ENCODE measurements at places on chromosomes 12 and 14.

DNA sequence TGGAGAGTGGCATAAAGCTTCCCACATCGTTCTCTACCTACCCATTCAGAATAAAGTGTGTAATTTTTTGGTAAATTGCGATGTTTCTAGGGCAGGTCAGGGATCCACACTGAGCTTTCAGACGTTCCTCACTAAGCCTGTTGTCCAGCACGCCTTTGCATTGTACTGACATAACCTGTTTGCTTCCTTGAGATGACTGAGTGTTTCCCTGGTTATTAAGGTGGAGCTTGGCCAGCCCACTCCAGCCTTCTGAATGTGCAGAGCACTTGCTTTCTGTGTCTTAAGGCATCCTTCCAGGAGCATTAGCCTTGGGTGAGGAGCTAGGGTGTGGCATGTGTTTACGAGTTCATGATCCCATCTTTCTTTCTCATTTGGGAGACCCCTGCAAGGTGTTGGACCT is 96.4 kb downstream of the TMEM260 start:
- no peak for DNase-seq

- DNase-seq: no peak
Observed at GRCh38 chr12:122150127-122150681, 23.8 kb downstream of the IL31 start.

- DNase-seq: no peak
Observed at GRCh38 chr12:11075642-11076041, 13.5 kb upstream of the TAS2R46 start.

DNA sequence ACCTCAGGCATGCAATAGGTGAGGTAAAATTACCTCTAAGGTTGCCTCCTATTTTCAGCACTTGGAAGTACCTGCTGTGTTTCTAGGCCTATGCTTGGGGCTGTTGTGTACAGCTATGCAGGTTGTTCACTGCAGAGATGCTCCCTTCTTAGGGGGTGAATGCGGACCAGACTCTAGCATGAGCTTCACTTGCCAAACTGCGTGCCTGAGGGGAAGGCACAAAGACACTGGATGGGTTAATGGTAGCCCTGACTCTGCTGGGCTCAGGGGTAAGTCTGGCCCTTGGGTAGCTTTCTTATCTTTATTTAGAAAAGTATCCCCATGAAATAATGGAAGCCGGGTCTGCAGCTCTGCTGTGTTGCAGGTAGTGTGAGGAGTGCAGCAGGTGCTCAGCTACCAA is 35.7 kb downstream of the B4GALNT3 start:
- DNase-seq: peak; percentile 26

DNA sequence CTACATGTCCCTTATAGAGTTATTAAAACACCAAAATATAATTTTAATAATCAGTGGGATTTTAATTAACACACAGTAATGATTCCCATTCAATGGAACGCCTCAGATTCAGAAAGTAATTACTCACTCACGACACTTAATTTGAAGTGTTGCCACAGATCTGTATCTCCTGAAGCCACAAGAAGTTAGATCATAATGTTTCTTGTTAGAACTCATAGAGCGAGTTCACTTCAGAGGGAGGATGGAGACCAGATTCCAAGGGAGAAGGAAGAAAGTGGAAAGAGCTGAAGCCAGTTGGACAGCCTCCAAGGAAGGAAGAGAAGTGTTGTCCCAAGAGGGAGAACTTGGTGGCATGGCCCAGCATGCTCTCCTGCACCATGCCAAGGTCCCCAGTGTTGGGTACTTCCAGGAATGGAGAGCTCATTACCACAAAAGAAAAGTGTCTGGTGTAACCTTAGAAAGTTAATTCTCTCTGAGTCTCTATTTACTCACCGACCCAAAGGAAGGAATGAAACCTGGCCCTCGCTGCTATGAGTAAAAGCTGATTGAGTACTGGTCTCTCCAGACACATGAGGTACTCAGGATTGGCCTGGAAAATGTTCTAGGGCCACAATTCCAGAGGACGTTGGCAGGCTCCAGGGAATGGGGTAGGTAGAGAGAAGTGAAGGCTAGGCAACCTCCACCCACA is 305.4 kb downstream of the BCL11B start:
- DNase-seq: no peak

DNA sequence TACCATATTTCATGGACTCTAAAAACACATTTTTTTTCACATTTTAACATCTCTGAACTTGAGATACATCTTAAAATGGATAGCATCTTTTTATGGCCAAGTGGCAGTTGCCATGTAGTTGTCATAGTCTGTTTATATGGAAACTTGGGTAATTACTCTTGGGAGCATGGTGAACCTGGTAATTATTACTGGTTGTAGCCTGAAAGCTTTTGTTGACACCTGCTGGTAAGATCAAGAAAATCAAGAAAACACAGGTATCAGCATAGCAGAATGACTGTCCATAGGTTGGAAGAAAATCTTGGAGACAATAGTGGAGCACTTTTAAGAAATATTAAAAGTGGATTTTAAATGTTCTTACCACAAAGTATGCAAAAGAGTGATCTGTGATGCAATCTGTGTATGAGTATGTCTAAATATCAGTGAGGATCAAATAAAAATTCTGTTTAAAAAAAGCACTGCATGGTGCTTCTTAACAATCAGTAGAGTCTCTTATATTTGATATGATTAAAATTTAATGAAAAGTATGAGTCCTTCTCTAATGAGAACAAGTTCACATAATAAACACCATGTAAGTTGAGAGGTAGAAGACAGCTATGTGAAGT is 44.2 kb downstream of the TTC8 start:
- peak; percentile 48 for DNase-seq

DNA sequence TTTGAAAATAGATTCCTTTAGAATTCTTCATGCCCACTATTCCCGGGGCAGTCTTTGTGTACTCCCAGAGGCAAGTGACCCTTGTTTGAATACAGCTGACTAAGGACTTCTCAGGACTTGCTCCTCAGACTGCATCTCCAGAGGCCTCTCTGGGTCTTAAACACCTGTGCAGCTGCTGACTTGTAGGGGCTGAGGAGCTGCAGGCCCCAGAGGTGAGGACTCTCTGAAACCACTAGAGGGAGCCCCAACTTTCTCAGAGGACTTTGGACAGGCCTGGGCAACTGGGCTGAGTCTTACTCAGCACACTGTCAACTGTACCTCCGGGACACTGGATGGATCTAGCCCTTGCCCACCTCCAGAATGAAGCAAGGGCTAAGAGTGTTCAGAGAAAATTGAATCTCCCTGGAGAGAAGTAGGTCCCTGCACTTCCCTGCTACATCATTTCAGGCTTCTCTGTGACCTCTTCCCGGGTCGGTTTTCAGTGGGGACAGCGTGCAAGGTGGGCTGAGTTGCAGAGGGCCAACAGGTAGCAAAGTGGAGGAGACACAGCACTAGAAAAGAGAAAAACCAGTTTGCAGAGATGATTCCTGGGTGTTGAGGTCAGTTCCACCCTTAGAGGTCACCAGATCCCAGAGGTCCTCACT is 164.6 kb downstream of the TMEM117 start:
- peak; percentile 95 for DNase-seq

- no peak for DNase-seq
Observed at GRCh38 chr12:111636209-111636945, 37.3 kb upstream of the ATXN2 start.

DNA sequence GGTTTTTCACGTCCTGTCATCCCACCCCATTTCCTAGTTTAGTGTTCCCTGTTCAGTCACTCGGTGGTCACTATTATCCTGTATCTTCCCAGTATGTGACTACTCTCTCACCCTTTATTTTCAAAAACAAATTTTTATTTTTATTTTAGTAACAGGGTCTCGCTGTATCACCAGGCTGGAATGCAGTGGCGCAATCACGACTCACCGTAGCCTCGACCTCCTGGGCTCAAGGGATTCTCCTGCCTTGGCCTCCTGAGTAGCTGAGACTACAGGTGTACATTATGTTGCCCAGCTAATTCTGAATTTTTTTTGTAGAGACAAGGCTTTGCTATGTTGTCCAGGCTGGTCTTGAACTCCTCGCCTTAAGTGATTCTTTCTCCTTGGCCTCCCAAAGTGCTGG is 20.1 kb upstream of the PRICKLE1 start:
- DNase-seq: no peak

DNA sequence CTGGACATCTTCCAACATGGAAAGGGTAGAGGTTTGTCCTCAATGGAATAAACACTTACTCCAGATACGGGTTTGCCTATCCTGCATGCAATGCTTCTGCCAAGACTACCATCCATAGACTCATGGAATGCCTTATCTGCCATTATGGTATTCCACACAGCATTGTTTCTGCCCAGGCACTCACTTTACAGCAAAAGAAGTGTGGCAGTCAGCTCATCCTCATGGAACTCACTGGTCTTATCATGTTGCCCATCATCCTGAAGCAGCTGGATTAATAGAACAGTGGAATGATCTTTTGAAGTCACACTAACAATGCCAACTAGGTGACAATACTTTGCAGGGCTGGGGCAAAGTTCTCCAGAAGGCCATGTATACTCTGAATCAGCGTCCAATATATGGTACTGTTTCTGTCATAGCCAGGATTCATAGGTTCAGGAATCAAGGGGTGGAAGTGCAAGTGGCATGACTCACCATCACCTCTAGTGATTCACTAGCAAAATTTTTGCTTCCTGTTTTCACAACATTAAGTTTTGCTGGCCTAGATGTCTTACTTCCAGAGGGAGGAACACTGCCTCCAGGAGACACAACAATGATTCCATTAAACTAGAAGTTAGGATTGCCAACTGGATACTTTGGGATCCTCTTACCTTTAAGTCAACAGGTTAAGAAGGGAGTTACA is 140.4 kb downstream of the SLC35F4 start:
- DNase-seq: peak; percentile 66

- DNase-seq: no peak
Observed at GRCh38 chr12:131313635-131314034, 359.9 kb downstream of the ADGRD1 start.

GRCh38 chr12:112317481-112317880 is 64.8 kb downstream of the HECTD4 start:
- DNase-seq: no peak

DNA sequence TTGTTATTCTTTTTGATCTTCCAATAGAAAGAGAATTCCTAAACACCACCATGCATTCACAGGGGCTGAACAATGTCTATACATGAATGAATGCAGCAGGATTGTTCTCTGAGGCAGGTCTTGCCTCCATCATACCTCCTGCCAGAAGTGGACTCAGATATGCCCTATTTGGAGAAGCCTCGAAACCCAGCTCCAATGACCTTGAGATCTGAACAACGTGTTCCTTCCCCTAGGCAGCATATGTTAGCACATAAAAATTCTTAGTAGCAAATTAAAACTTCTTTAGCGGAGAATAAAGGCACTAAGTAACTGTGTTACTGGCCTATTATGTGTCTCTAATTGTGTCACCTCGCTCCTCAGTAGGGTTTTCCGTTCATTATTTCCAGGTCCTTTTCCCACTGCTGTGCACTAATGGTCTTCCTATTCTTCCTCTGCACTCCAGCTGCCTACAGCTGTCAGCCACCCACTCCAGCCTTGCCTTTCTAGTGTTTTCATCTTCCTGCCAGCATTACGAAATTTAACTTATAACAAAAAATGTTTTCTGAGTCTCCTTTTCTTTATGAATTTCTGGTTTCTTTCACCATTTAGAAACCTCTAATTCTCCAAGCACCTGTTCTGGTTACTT is 62.6 kb upstream of the IGF1 start:
- no peak for DNase-seq

GRCh38 chr12:48978291-48978740 is at the start of gene WNT1:
Gene WNT1 (plus strand): TSS chr12:48978322. CDS start chr12:48978651, 329 bp downstream.
- DNase-seq: peak; percentile 64

DNA sequence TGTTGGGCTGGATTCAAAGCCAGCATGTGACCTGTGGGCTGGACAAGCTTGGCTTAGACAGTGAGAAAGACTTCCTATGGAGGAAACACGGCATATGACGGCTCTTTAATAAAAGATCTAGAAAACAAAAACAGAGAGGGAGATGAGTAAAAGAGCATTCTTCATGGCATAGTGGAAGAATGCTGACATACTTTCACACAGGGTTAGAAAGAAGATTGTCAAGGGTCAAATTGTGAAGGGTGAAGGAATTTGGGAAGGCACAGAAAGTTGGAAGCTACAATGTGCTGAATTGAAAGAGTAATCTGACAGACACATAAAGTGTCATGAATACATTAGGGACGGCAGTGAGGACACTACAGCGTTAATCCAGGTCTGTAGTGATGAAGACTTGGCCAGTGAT is 63.4 kb downstream of the GALNT4 start:
- DNase-seq: no peak
